Esophagus muscularis mucosa (tissue), 4 donors: ENCODE measurements at places on chromosomes 13 and 19.
A peak's percentile ranks its signal among the peaks of the same experiment; 100 is the strongest.

DNA sequence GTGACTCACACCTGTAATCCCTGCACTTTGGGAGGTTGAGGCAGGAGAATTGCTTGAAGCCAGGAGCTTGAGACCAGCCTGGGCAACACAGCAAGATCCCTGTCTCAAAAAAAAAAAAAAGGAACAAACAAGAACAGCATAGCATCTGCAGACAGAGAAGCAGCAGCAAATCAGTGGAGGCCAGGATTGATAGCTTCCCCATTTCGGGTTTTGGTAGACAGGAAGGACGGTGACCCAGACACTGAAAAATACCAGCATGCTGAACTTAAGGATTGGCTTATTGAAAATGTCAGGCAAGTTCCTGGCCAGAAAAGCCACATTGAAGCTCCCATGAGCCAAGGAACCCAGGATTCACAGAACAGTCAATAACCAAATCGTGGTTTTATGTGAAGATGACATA is 3.0 kb downstream of the ZNF490 start:
- no peak overlapping the region for H3K4me3 ChIP-seq
- H3K4me1 ChIP-seq = peaks cover 46% of the 10 kb centered on the region
- no peak overlapping the region for H3K27ac ChIP-seq
- no peak for DNase-seq
- no peaks in the 10 kb centered on the region for H3K27me3 ChIP-seq
- peaks cover 50% of the 10 kb centered on the region for H3K36me3 ChIP-seq

GRCh38 chr13:50468849-50469669 is 374.4 kb downstream of the DLEU7 start:
- H3K4me3 ChIP-seq = no peak overlapping the region
- DNase-seq = no peak
- H3K36me3 ChIP-seq = no peaks in the 10 kb centered on the region
- H3K27me3 ChIP-seq = no peaks in the 10 kb centered on the region
- peaks cover 9% of the 10 kb centered on the region for H3K4me1 ChIP-seq
- no peak overlapping the region for H3K27ac ChIP-seq

DNA sequence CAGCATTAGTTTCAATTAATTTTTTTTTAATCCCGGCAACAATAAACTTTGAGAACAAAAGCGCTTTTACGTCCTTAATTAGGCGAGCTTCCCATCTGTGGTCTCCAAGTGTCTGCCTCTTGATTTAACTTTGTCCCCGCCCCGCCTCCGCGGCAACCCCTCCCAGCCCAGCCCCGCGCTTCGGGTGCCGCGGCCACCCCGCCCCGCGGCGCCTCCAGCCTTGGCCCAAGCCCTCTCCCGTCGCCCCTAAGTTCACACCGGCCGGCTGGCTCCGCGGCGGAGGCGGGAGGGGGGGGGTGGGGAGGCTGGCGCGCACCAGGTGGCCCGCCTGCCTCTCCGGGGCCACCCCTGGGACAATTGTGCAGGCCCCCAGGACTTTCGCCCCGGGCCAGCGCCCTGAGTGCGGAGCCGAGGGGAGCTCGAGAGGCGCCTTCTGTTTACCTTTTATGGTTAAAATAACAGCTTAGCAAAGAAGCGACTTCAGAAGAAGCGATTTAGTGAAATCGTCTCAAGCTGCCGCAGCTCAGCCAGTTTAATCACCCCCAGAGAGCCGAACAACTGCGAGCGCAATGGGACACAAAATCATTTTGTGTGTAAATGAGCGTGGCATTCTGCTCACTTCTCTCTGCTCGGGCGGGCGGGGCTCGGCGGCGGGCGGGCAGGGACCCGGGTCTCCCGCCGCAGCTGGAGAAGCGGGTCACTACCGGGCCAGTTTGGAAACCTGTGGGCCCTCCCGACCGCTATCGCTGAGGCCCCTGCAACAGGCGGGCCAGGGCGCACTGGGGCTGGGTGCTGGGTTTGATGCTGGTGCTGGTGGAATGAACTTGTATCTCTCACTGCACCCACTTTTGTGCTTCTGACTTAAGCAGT is 1.4 kb downstream of the KCTD15 start:
- H3K27me3 ChIP-seq = no peaks in the 10 kb centered on the region
- no peak for DNase-seq
- peak overlapping the region; percentile 97 for H3K27ac ChIP-seq
- H3K4me1 ChIP-seq = peaks cover 48% of the 10 kb centered on the region

DNA sequence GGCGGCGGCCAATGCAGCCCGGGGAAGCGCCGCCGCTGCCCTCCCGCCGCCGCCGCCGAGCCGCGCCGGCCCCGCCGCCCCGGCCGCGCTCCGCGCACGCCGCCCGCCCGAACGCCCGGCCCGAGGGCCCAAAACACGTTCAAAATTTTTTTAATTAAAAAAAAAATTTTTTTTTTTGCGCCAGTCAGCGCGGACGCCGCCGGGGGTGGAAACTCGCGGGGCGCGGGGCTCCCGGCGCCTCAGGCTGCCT is 468 bp downstream of the HMGB1 start:
- H3K4me1 ChIP-seq = peaks cover 33% of the 10 kb centered on the region
- H3K4me3 ChIP-seq = peak overlapping the region; percentile 96
- no peaks in the 10 kb centered on the region for H3K27me3 ChIP-seq
- DNase-seq = no peak
- H3K27ac ChIP-seq = peak overlapping the region; percentile 100
- peaks cover 8% of the 10 kb centered on the region for H3K36me3 ChIP-seq

GRCh38 chr19:2170219-2170618 is 6.5 kb downstream of the DOT1L start:
- no peaks in the 10 kb centered on the region for H3K27me3 ChIP-seq
- no peaks in the 10 kb centered on the region for H3K36me3 ChIP-seq
- DNase-seq = no peak
- peaks cover 75% of the 10 kb centered on the region for H3K4me1 ChIP-seq
- peak overlapping the region; percentile 2 for H3K27ac ChIP-seq

DNA sequence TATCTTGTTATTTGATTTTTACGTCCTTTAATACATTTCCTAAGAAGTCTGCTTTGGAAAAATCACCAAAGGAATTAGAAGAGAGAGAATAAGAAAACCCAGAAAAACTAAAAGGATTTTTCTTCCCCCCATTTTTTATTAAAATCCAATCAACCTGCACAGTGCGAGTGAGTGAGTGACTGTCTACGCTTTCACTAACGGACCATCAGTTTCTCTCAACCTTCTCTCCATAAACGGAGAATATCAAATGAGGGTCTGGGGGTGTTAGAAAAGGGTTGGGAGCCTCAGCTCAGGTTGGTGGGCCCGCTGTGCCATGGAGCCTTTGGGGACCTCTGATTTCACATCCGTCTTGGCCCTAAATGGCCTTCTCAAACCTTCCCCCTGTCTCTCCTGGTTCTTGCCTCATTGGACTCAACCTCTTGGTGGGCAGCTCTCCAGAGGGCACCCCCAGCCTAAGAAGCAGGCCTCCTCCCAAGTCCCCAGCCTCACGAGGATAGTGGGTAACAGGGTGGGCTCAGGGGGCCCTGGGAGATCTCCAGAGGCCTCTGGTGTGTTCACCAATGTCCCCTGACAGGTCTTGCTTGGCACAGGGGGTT is 763 bp upstream of the LRP3 start:
- peak overlapping the region; percentile 86 for H3K4me3 ChIP-seq
- peaks cover 14% of the 10 kb centered on the region for H3K4me1 ChIP-seq

GRCh38 chr19:44570984-44571684 is 41.7 kb upstream of the CEACAM20 start:
- peaks cover 4% of the 10 kb centered on the region for H3K27me3 ChIP-seq
- no peaks in the 10 kb centered on the region for H3K36me3 ChIP-seq
- H3K4me1 ChIP-seq = no peaks in the 10 kb centered on the region
- H3K4me3 ChIP-seq = no peak overlapping the region

GRCh38 chr13:89496478-89496877 is 1825.3 kb downstream of the SLITRK5 start:
- no peak overlapping the region for H3K27ac ChIP-seq
- no peak for DNase-seq
- H3K27me3 ChIP-seq = no peaks in the 10 kb centered on the region
- no peaks in the 10 kb centered on the region for H3K4me1 ChIP-seq
- H3K36me3 ChIP-seq = no peaks in the 10 kb centered on the region
- no peak overlapping the region for H3K4me3 ChIP-seq

DNA sequence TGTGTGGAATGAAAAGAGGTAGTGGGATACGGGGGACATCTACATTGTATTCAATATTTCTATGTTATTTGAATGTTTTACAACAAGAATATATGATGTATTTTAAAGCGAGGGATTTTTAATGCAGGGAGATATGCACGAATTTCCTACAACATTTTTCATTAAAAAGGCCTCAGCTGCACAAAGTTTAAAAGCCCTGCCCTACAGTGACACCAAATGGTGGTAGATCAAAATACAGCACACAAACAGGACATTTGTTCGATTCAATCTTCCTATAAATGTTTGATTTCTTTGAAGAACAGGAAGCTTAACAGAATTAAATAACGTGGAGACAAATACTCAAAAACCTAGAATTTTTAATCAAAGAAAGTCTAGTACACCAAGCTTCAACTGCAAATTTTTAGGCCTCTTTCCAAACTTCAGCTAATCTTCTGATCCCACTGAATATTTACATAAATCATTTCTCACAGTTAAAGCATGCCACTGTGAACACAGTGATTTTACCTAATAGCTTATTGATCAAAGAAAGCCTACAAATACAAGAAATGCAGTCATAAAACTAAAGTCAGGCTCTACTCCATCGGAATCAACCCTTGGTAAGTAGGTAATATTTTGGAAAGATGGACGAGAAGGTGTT is 257.2 kb downstream of the DIAPH3 start:
- DNase-seq = no peak
- H3K27ac ChIP-seq = no peak overlapping the region
- no peaks in the 10 kb centered on the region for H3K36me3 ChIP-seq
- H3K4me1 ChIP-seq = no peaks in the 10 kb centered on the region
- H3K4me3 ChIP-seq = no peak overlapping the region
- H3K27me3 ChIP-seq = no peaks in the 10 kb centered on the region

DNA sequence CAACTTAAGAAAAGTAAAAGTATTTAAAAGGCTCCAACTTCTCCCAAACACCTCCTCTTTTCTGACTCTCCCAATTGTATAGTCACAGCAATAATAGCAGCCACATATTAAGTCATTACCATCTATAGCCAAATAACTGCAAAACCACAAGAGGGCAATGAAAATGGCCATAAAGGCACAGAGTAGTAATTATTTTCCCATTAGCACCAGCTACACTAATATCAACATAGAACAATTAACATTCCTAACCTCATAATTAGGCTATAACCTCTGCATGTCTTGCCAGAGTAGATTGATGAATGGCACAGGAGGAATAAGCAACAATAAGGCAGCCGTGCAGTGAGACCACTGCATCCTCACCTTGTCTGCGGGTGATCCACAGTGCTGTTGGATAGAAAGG is 226.4 kb upstream of the SERP2 start:
- no peak for DNase-seq
- H3K4me3 ChIP-seq = no peak overlapping the region
- no peaks in the 10 kb centered on the region for H3K27me3 ChIP-seq
- H3K4me1 ChIP-seq = no peaks in the 10 kb centered on the region

DNA sequence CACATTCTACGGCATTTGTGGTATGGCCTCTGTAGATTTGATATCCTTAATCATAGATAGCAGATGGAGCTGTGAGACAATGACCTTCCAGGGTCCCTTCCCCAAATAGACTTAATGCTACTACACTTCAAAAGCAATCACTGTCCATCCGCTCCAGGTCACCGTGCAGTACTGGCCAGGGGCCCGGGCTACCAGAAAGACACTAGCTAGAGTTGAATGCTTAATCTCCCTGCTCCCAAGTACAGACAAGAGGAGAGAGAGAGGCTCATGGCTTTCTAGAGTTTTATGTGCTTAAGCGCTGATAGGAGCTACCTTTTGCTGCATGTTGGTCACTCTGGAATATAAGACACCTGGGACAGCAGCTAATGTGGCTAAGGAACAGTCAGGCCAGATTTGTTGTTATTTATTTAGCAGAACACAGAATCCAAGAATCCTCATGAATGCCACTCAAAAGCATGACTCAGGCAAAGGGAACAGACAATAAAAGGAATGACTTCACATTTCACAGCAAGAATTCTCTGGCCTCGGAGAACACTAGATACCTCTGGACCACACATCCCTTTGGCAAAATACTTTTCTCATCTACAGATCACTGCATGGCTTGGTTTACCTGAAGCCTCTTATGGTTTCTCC is 165.0 kb downstream of the LACC1 start:
- no peak overlapping the region for H3K4me3 ChIP-seq
- H3K36me3 ChIP-seq = no peaks in the 10 kb centered on the region
- H3K4me1 ChIP-seq = no peaks in the 10 kb centered on the region
- DNase-seq = no peak

- no peaks in the 10 kb centered on the region for H3K36me3 ChIP-seq
- H3K4me3 ChIP-seq = no peak overlapping the region
- DNase-seq = no peak
- no peaks in the 10 kb centered on the region for H3K27me3 ChIP-seq
- no peak overlapping the region for H3K27ac ChIP-seq
- peaks cover 20% of the 10 kb centered on the region for H3K4me1 ChIP-seq
These were observed 111.0 kb upstream of the KL start for GRCh38 chr13:32905063-32905863.

DNA sequence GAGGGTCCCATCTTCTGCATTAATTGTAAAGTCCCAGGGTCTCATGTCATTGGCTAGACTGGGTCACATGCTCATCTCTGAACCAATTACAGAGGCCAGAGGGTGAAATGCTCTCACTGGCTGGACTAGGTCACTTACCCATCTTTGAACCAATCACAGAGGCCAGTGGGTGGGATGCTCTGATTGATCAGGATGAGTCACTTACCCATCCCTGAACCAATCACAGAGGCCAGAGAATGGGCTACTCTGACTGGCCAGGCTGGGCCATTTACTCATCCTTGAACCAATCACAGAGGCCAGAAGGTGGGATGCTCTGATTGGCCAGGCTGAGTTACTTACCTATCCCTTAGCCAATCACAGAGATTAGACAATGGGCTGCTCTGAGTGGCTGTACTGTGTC is 5.3 kb downstream of the MISP start:
- H3K4me3 ChIP-seq = no peak overlapping the region
- H3K4me1 ChIP-seq = no peaks in the 10 kb centered on the region
- peaks cover 15% of the 10 kb centered on the region for H3K27me3 ChIP-seq
- no peaks in the 10 kb centered on the region for H3K36me3 ChIP-seq

GRCh38 chr13:92590503-92590908 is 636.1 kb upstream of the GPC6 start:
- no peak overlapping the region for H3K4me3 ChIP-seq
- no peaks in the 10 kb centered on the region for H3K4me1 ChIP-seq
- H3K27ac ChIP-seq = no peak overlapping the region
- no peaks in the 10 kb centered on the region for H3K27me3 ChIP-seq
- H3K36me3 ChIP-seq = no peaks in the 10 kb centered on the region
- no peak for DNase-seq

DNA sequence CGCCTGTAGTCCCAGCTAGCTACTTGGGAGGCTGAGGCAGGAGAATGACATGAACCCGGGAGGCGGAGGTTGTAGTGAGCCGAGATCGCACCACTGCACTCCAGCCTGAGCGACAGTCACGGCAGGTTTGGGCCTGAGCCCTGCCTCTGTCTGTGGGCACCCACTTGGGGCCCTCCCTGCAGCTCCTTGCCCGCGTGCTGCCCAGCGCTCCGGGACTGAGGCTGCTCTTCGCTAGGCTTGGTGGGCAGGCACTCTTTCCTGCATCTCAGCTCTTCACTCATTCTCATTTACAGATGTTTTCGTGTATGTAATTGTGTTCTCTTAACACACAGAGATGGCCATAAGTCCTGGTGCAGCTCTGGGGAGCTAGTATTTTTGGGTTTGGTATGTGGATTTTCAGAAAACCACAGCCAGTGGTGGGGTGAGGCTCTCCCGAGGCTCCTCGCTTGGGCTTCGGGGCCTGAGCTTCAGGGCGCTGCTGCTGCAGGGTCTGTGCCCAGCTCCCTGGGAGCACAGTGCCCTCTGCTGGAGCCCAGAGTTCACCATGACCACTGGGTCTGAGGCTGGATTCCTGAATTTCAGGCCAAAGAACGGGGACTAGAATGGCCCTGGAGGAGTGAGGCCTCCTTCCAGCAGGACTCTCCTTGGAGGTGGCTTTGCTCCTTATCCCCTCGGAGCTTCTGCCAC is 15.2 kb downstream of the UPF1 start:
- H3K36me3 ChIP-seq = peaks cover 26% of the 10 kb centered on the region
- peak overlapping the region; percentile 75 for H3K27ac ChIP-seq
- H3K27me3 ChIP-seq = no peaks in the 10 kb centered on the region
- DNase-seq = no peak
